Glomerular endothelial cell (primary cell): ENCODE measurements at places on chromosomes 3 and 15. TPM values are rescaled to one million over a fixed set of nuclear protein-coding genes. Genes with fewer than 3 reads are reported as not detected.

GRCh38 chr3:48739955-48740823 lies 23.2 kb upstream of the IP6K2 start:
- DNase-seq, result no peak

DNA sequence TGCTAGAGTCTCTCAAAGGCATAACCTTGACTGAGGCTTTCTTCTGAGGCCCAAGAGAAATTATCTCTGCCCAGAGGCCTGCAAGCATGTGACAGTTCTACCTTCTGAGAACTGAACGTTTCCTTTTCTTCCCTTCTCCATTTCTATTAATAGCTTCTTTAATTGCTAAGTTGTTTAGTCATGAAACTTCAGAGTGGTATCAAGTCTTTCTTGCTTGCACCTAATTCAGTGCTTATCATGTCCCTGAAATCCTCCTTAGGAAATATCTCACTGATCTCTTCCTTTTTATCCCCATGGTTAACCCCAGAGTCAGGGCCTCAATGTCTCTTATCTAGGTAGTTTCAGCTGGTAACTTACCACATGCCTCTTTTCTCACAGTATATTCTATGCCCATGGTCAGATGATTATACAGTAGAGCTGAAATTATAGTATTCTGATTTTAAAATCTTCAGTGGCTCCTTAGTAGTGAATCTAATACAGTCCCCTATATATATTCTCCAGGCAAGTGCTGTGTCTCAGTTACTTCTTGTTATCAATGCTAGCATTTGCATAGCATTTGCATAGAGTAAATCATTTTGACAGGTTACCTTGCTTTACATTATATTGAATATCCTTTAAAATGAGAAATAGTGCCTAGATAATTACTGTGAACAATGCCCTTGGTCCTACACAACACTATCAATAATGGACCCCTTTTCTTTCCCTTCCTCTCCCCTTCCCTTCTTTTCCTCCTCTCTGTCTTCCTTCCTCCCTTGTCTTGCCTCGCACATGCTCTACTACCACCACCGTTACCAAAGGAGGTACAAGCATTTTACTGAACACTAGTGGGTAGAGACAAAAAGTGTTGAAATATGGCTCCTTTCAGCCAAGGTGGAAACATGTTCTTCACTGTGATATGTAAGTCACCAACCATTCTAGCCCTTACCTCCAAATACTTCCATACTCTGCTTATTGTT lies 33.0 kb downstream of the KBTBD8 start:
- DNase-seq, result no peak

- no peak for DNase-seq
These were observed 27.6 kb upstream of the ADAMTS9 start for GRCh38 chr3:64715211-64715982.

Gene ECE2
- not detected in 2 replicates for total RNA-seq

Gene MYO5C
- total RNA-seq, result 26.8 and 33.4 TPM in 2 replicates

Gene PGBD4
- 1.1 and 1.5 TPM in 2 replicates for total RNA-seq

Gene TMEM212
- not detected in 2 replicates for total RNA-seq

Gene TMEM158
- total RNA-seq, result 13.8 and 16.5 TPM in 2 replicates

- no peak for DNase-seq
These were observed 41.5 kb downstream of the RBP2 start for GRCh38 chr3:139434764-139435307.

DNA sequence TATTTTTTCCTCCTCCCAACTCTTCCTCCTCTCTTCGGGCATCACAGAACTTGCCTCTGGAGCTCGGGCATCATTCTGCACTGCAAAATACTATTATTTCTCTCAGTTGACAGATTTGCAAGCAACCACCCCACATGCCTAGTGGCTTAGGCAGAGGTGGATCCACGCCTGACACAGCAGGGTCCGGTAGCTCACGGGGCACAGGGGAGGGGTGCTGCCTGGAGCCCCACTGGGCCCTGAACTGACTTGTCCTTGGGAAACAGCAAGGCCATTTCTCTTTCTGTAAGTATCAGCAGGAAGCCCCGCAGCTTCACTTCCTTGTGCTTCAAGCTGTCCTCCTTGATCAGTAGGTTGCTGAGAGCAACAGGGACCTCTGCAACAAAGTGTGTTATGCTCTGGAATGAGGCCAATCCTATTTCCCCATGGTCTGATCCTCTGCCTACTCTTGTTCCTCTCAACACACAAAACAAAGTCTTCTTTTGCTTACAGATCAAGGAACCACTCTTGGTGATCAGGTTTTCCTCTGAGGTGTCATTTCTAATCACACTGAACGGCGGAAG lies 69.1 kb downstream of the FAM174B start:
- no peak for DNase-seq

Gene GOLGA6L26
- not detected in 2 replicates for total RNA-seq

DNA sequence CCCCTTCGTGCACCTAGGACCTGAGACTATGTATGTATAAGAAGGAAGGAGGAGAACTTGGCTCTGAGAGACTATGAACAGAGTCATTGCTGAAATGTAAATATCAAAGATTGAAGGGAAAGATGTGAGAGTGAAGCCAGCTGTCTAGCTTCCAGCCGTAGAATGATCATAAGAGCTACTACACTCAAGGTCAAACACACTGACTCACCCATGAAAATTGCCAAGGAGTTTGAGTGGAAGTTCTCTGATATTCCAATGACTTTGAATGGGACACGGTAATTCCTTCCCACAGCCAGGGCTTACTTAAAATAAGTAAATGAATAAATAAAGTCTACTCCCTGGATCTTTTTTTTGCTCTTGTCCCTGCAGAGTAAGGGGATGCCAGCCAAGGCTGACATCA lies 398.9 kb upstream of the TPRG1 start:
- peak; percentile 51 for DNase-seq

- no peak for DNase-seq
These were observed 16.2 kb downstream of the MRAS start for GRCh38 chr3:138364356-138365252.

DNA sequence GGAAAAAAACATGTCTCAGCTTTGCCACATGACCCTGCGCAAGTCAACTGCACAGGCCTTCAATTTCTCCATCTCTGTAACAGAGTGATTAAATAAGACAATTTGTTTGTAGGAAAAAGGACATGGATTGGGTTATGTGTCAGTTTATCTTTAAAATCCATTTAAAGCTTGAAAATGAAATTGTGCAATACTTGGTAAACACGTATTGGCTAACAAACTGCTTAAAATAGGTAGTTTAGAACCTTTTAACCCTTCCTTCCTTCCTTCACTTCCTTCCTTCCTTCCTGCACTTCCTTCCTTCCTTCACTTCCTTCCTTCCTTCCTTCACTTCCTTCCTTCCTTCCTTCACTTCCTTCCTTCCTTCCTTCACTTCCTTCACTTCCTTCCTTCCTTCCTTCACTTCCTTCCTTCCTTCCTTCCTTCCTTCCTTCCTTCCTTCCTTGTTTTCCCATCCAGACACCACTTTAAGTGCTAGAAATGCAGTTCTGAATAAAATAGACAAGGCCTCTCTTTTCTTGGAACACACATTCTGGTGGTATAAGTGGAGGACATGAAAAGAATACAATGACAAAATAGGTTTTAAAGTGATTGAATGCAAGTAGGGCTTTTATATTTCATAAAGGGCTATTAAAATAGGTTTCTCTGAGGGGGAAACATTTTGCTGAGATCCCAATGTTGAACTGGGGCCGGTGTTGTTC lies 130.2 kb upstream of the TP63 start:
- DNase-seq, result no peak

GRCh38 chr3:124032881-124033359 lies 41.0 kb upstream of the ROPN1 start:
- no peak for DNase-seq

DNA sequence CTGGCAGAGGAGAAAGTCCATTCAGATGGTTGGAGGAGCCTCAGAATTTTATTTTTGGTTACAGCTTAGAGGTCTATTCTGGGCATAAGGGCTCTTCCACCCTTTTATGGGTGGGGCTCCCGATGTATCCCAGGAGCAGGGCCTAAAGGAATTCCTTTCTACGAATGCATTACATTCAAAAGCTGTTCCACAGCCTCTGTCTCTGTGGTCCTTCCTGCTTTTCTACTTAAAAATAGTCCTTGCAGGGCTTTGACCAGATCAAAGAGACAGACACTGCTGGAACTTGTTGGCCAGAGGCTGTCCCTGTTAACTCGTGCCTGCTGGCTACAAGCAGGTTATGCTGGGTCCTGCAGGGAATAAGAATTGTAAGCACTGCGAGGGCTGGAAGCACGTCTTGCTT lies 14.4 kb upstream of the NOX5 start:
- no peak for DNase-seq

DNA sequence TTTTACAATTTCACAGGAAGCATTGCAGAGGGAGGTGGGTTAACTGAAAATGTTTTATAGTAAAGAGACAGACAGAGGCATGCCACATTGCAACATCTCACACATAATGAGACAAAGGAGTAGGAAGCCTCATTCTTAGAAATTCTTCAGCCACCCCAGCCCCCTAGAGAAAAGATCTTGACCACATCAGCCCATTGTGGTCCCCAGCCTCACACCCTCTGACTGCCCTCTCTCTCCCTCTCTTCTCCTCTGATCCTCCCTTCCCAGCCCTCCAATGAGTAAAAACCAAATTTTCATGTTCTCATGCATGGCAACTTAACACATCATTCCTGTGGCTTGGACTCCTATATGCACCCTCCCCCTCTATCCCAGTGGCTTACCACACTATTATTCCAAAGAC lies 174.1 kb downstream of the UACA start:
- no peak for DNase-seq

Gene PP2D1
- not detected in 2 replicates for total RNA-seq

DNA sequence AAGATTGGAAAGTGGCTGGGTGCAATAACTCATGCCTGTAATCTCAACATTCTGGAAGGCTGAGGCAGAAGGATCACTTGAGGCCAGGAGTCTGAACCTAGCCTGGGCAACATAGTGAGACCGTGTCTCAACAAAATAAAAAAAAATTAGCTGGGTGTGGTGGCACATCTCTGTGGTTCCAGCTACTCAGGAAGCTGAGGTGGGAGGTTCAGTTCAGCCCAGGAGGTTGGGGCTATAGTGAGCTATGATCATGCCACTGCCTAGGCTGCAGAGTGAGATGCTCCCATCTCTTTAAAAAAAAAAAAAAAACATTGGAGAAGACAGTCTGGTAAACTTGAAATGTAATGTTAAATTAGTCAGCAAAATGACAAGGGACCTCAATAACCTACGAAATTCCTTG lies 57.9 kb downstream of the STAG1 start:
- no peak for DNase-seq

Gene SLC24A5
- not detected in 2 replicates for total RNA-seq

DNA sequence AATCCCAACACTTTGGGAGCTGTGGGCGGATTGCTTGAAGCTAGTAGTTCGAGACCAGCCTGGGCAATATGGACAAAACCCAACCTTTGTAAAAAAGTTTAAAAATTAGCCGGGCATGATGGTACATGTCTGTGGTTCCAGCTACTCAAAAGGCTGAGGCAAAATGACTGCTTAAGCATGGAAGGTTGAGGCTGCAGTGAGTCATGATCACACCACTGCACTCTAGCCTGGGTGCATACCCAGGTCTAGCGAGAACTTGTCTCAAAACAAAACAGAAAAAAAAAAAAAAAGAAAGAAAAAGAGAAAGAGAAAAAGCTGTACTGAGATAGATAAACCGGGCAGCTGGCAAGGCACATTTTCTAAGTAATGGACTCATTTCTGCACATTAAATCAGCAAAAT lies 10.6 kb downstream of the ARPP19 start:
- no peak for DNase-seq

GRCh38 chr15:41983621-41984571 lies 11.5 kb upstream of the EHD4 start:
- no peak for DNase-seq

- DNase-seq, result no peak
These were observed 17.9 kb downstream of the SERP1 start for GRCh38 chr3:150528354-150528797.

GRCh38 chr3:157318639-157319288 lies 117.9 kb upstream of the PTX3 start:
- DNase-seq, result no peak
